Stimulated activated CD4-positive, alpha-beta T cell treated with anti-CD3 and anti-CD28 coated beads, TNF-alpha, amount 100 ng/mL, for 48 hours (primary cell): ENCODE measurements at places on chromosomes 11 and 22.

- DNase-seq = no peak
Measured at GRCh38 chr11:117932426-117932825, 3.2 kb upstream of the TMPRSS13 start.

GRCh38 chr11:57776031-57776521 lies 14.5 kb downstream of the CTNND1 start:
- no peak for DNase-seq

GRCh38 chr11:115637599-115638241 lies 133.5 kb upstream of the CADM1 start:
- DNase-seq = no peak

DNA sequence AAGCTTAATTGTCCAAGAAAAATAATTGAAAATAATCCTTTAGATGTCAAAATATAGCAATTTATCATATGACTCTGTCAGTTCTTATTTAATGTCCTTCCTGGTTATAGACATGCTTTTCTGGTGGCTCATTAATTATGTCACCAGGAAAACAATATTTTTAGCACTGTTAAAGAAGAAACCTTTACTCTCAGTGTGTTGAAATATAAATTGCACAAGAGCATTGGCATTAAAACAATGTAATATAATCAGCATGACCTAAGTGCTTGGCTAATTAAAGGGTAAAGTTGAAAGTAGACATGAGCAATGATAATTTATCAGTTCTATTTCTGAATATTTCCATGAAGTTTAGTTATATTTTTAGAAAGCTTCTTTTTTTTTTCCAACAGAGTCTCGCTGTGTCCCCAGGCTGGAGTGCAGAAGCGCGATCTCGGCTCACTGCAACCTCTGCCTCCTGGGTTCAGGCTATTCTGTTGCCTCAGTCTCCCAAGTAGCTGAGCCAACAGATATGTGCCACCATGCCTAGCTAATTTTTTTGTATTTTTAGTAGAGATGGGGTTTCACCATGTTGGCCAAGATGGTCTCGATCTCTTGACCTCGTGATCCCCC lies 232.3 kb downstream of the JRKL start:
- no peak for DNase-seq

- DNase-seq = no peak
Measured at GRCh38 chr11:46361283-46362155, 14.3 kb downstream of the DGKZ start.

DNA sequence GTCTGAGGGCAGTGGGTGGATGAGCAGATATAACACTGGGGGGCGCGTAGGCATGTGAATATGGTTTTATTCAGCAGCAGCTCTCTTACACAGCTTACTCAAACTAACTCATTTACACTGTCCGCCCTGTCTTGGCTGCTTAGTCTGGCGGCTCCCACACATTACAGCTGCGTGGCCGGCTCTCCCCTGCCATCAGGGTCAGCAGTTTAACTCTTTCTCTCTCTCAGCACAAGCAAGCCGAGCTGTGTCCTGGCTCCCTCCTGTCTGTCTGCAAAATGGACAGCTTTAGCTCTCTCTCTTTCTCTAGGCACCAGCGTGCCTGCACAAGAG lies 1310.1 kb upstream of the RAG2 start:
- DNase-seq = no peak

- no peak for DNase-seq
Measured at GRCh38 chr11:109153836-109154235, 268.2 kb upstream of the C11orf87 start.

GRCh38 chr11:77442394-77443053 lies 31.4 kb downstream of the PAK1 start:
- DNase-seq = no peak

DNA sequence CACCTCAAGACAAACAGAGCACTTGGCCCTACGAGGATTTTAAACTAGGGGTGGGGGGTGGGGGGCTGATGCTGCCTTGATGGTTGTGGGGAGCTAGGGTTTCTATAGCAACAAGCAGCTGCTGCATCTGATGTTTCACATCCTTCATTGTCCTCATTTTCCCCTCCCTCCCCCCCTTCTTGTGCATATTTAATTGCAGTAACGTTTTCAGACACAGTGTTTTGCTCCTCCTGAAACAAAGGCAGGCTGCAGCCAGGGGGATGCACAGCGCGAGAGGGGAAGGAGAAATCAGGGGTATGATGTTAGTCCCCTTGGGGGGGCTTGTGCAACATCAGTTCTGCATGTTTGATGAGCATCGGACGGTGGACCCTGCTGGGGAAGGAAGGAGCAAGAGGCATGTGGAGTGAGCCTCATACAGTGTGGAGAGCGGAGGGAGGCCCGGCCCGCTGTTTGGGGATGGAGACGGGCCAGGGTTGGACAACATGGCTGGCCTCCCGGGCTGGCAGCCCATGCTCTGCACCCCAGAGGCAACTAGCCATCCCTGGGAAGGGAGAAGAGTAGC lies 208.3 kb downstream of the CEP164 start:
- DNase-seq = no peak

DNA sequence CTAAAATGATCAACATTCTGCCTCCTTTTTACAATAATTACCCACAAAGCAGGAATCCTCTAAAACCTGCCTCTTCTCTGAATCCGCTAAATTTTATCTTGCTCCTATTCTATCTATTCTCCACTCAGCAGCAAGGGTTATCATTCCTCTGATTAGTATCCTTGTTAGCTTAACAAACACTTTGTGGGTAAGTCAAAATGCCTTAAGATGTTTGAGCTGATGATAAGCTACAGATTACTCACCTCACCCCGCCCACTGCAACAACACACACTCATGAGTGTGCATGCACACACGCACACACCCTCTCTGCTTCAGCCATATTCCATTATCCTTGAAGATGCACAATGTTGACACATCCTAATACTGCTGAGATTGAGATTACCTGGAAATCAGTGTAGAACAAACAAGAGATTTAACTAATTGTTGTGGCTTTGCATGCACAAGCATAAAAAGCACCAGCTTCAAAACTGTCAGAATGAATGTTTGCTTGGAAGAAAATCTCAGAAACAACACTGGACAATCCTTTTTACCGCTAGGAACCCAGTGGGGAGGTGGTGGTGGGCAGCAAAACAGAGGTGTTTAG lies 130.9 kb downstream of the BBOX1 start:
- no peak for DNase-seq

DNA sequence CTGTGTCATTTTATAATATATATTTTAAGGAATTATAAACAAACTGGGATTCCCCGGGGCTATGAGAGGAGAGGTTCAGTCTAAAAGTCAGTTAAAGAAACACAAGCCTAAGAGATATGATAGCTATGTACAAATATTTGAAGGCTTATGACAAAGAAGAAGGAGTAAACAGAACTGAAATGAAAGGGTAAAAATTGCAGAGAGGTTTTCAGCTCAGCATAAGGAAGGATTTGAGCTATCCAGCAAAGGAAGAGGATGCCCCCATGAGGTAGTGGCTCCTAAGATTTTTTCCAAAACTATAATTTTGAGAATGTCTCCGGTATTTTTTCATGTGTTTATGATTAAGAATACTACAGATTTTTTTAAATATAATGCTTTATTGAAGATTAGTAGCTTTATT lies 57.9 kb upstream of the ANGPTL5 start:
- DNase-seq = no peak

GRCh38 chr22:49737101-49737551 lies 90.5 kb downstream of the BRD1 start:
- no peak for DNase-seq

- no peak for DNase-seq
Measured at GRCh38 chr11:47566149-47566698, 825 bp downstream of the PTPMT1 start.

DNA sequence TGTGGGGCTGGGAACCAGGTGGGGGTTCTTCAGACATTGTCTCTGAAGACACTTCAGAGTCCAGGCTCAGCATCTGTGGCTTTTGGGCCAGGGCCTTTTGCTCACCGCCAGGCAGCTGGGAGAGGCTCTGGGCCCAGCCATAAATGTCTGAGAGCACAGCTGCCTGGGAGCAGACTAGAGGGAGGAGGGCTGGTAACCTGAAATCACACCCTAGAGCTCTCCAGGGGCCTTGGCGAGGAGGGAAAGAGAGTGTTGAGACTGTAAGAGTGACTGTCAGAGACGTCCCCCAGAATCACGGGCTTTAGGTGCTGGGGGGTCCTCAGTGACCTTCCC lies 4.1 kb downstream of the TRABD start:
- DNase-seq = no peak

- DNase-seq = no peak
Measured at GRCh38 chr11:32830413-32830738, 649 bp downstream of the PRRG4 start.

- no peak for DNase-seq
Measured at GRCh38 chr11:44519989-44520737, 45.3 kb upstream of the CD82 start.

- DNase-seq = no peak
Measured at GRCh38 chr22:44026066-44026629, 2.0 kb downstream of the PARVB start.

- DNase-seq = no peak
Measured at GRCh38 chr11:115682101-115682500, 177.9 kb upstream of the CADM1 start.

GRCh38 chr11:134355656-134356055 lies 23.9 kb downstream of the GLB1L2 start:
- no peak for DNase-seq

- no peak for DNase-seq
Measured at GRCh38 chr22:43798492-43798891, 13.6 kb downstream of the EFCAB6 start.

- DNase-seq = no peak
Measured at GRCh38 chr22:36552289-36552688, 23.3 kb upstream of the EIF3D start.

GRCh38 chr11:32071811-32072210 lies 19.1 kb upstream of the RCN1 start:
- no peak for DNase-seq

DNA sequence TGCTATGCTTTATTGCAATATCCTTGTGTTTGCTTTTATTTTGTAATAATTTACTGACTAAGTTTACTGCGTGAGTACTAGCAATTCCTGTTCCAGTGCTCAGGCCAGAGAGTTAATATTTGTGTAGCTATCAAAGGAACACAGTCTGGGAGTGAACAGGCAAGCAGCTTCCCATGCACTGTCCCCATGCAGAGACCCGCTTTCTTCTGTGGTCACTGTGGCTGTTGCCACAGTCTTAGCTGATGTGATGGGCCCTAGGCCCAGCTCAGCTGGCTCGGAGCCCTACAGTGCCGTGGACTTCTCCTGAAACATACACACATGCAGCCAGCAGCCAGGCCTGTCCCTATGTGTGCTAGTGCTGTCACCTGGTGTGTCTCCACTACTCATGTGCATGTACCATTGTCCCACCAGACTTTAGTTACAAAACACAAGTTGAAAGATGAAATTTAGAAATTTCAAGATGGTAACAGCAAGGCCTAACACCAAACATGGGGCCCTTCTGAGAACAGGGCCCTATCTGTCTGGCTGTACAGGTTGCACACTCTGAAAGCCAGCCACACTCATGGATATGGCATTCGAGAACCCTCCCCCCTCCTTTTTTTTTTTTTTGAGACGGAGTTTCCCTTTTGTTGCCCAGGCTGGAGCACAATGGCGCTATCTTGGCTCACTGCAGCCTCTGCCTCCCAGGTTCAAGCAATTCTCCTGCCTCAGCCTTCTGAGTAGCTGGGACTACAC lies 12.3 kb upstream of the SCUBE2 start:
- DNase-seq = no peak

DNA sequence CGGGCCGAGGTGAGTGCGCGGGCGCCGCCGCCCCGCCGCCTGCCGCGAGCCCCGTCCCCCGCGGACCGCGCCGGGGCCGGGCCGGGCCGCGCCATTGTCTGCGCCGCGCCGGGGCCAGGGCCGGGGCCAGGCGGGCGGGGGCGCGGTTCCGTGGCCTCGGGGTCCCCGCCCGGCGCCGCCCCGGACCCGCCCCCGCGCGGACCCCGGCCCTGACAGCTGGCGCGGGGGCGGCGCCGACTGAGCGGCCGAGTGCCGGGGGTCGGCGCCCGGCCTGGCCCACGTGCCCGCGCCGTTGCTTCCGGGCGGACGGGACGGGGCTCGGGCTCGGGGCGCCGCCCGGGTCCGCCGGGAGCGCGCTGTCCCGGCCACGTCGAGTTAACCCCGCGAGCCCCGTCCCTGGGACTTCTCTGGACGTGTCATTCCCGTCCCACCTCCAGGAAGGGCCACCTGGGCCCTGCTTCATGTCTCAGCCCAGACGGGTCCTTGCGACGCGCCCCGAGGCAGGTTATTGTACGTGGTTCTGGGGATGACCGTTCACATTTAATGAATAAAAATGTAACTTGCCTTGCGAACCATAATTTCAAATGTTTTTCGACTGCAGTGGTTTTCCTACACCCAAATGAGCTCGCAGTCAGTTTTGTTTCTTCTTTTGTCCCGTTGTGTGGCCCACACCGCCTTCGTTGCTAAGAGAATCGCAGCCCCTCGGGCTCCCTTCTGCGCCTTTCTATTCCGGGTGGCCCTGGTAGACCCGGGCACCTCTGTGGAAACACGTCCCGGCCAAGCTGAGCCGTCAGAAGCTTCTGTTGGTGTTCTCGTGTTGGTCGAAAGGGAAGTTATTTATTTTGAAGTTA lies 562 bp downstream of the ZBED4 start:
- no peak for DNase-seq

GRCh38 chr11:109986488-109986887 lies 106.7 kb upstream of the ZC3H12C start:
- no peak for DNase-seq

DNA sequence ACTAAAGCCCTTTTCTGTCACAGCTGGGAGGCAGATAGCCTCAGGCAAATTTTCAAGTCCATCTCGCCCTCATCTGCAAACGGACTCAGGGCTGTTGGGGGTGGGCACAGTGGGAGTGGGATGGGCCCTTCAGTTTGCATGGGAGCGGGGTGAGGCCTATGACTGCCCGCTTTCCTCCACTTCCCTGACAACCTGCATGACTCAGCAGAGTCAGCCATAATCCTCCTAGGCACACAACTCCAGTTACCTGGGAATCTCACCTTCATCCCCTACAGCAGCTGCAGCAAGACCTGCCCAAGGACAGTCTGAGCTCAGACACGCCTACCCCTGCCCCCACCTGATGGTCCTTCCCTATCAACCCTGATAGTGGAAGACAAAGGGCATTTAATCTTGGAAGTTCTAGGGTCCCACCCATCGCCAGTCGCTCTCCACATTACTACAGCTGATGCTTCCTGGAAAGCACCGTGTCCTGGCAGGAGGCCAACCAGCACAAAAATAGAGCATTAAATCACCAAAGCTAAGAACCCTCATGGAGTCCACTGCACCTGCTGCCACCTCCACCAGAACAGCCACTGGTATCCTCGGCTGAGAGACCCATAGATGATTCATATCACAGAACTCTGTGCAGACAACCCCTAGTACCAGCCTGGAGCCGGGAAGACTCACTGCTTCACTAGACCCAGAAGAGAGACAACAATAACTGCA lies 319.3 kb downstream of the DCDC1 start:
- DNase-seq = no peak

GRCh38 chr11:6433998-6434660 lies 6.7 kb downstream of the HPX start:
- DNase-seq = no peak

GRCh38 chr11:114167771-114168448 lies 108.4 kb downstream of the ZBTB16 start:
- no peak for DNase-seq

DNA sequence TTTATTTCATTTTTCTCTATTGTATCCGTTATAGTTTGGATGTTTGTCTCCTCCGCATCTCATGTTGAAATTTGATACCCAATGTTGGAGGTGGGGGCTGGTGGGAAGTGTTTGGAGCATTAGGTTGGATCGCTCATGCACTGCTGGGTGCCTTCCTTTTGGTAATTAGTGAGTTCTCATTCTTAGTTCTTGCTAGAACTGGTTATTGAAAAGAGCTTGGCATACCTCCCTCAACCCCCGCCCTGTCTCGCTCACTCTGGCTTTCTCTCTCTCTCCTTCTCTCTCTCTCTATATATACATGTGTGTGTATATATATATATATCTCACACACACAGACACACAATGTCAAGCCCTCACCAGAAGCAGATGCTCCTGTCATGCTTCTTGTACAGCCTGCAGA lies 978.7 kb downstream of the DLG2 start:
- DNase-seq = no peak
